Dermis microvascular lymphatic vessel endothelial cell (primary cell): ENCODE measurements at places on chromosomes 7 and 10.

GRCh38 chr7:44097064-44097932 lies 6.8 kb upstream of the AEBP1 start:
- DNase-seq, result no peak

- no peak for DNase-seq
These were observed 92.9 kb upstream of the GNA12 start for GRCh38 chr7:2936891-2937580.

DNA sequence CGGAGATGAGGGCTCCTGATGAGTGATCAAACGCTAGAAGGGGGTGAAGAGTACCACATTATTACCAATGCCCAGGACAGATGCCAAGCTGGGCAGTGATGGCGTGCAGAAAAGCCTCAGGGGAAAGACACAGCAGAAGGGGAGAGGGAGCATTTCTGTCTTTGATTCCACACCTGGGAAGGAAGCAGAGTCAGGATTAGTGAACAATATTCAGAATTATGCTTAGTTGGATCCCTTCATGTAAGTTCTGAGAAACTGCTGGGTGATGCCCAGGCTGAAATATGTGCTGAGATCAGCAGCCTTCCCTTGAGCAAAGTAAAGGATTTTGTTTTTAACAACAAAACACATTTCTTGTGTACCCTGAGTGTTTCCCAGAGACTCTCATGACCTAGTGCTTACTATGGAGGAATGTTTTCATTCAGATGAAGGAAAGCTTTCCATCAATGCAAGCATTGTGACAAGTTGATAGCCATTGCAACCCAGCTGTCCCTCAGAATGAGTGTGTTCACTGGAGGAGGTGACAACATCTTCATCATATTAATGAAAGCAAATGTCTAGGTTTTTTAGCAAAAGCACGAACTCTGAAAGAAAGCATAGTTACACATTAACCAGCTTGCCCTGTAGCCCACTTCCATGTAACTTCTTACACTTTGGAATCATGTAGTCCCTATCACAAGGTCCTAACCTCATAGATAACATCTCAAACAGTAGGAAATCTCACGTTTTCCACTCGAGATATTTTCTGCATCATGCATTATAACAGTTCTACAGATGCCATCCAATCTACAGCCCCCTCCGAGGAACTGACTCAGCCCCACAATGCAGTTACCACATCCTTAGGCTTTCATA lies 23.8 kb upstream of the AKR1C1 start:
- no peak for DNase-seq

GRCh38 chr10:117004227-117005025 lies 561 bp downstream of the SHTN1 start:
- DNase-seq, result no peak

GRCh38 chr10:93742633-93743349 lies 14.9 kb upstream of the LGI1 start:
- no peak for DNase-seq

DNA sequence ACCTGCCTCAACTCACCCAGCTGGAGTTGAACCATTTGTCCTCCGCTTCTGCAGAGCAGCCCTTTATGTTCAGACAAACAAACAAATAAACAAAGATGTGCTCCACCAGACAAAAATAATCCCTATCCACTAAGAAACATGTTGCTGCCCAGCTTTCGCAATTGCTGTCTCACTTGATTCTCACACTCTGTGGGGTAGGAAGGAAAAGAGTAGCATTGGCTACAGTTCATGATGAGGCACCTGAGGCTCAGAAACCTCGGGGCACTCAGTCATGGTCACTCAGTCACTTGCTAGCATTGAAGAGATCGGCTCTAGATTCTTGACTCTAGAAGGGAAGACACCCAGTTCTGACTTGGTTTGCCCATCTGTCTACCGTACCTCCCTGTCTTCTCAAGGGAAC lies 88.0 kb upstream of the ZMIZ1 start:
- no peak for DNase-seq

- DNase-seq, result no peak
These were observed 7.7 kb downstream of the TMEM273 start for GRCh38 chr10:49180444-49180860.

DNA sequence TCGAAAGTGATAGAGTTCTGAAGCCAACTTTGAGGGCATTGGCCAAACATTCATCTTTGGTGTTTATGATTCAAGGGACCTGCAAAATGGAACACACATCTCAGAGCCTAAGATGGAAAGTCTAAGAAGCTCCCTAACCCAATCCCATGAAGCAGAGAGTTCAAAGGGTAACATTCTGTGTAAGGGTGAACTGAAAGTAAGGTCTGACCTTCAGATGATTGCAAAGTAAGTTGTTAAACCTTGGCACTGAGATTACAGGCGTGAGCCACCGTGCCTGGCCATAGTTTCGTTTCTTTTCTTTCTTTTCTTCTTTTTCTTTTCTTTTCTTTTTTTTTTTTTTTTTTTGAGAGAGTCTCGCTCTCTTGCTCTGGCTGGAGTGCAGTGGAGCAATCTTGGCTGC lies 2.2 kb downstream of the ZNF212 start:
- DNase-seq, result no peak

GRCh38 chr7:26515314-26515842 lies 223.7 kb downstream of the SNX10 start:
- no peak for DNase-seq

DNA sequence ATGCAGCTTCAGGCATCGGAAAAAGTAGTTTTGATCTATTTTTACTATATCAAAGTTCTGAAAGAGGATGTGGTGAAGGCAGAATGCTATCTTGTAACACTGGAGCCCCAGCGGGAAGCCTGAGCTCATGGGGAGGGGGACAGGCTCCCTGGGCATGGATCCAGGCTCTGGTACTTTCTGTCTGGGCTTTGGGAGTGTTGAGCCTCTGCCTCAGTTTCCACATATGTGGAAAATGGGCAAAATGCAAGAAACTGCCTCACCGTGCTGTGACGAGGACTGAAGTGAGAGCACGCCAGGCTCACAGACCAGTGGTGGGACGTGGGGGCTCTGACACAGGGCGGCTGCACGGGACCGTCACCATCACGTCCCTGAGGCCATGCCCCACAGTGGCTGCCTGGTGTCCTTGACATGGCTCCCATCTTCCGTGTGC lies 182.9 kb upstream of the SHH start:
- no peak for DNase-seq

DNA sequence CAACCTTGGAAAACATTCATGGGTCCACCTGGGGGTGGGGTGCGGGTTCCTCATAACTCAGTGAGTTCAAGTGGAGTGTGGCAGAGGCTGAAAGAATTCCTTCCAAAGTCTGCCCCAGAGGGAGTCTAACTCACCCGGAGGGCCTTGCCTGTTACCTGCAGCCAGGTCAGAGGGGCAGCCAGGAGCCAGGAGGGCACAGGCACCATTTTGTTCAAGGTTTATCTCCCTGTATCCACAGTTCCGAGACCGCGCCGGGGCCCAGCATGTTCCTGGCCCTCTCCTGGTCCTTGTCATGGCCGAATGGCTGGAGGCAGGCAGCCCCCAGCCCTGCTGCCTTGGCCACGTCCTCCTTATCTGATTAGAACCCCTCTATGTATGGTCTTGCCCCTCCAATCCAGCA lies 11.4 kb upstream of the DOCK1 start:
- no peak for DNase-seq

GRCh38 chr10:108789919-108790318 lies 1133.4 kb downstream of the XPNPEP1 start:
- peak; percentile 3 for DNase-seq

DNA sequence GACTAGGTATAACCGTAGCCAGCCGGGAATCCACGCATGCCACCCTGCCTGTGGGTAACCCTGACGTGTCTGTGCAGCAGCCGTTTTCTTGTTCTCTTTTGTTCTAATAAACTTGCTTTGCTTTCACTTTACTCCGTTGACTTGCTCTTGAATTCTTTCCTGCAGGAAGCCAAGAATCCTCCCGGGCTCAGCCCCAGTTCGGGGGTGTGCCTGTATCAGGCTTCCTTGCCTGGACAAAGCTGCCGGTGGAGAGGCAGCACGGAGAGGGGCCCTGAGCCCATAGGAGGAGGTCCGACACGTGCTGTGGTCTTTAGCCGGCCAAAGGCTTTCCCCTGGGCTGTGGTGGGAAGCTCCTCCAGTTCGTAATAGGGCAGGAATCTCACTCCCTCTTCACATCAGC lies 256.5 kb upstream of the PPP2R2D start:
- DNase-seq, result no peak

DNA sequence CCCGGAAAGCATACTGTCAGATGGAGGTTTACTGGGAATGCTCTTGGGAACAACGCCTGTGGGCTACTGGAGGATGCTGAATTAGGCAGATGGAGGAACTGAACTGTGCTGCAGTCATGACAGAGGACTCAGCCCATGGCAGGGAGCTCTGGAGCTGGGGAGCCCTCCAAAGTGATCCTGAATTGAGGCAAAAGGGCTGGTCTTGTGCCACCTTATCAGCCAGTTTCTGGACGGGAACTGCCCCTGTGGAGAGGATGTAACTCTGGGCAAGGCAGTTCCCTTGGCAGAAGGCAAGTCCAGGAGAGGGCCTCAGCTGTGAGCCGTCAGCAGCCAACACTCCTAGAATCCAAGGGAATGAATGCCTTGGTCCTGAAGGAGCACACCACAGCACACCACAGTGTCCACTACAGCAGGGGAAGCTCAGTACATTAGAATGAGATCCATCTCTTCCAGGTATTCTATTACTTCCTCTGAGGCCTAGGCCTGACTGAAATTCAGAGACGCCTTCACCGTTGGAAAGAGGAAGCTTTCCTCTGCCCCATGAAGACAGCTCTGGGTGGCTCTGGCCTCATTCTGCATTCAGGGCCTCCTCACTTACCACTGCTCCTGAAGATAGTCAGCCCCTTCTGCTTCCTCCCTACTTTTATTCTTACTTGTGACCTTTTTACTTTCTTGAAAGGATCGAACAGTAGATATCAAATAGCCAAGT lies 139.6 kb upstream of the GPR26 start:
- no peak for DNase-seq

DNA sequence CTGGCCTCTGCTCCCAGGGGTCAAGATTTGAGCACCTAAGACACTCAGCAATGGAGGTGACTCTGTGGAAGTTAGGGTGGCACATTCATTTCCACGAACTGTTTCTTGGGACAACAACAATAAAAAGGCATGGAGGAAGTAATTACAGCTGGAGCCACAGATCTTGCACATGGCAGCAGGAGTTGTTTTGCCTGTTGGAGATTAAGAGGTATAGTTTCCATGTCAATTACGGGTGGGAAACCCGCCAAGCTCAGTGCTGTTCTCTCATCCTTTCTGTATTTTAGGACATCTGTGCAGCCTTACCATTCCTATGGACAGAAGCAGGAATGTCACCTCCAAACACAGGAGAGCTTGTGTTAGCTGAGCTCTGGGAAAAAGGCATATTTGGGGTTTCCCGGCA lies 201.2 kb downstream of the SNX10 start:
- no peak for DNase-seq

DNA sequence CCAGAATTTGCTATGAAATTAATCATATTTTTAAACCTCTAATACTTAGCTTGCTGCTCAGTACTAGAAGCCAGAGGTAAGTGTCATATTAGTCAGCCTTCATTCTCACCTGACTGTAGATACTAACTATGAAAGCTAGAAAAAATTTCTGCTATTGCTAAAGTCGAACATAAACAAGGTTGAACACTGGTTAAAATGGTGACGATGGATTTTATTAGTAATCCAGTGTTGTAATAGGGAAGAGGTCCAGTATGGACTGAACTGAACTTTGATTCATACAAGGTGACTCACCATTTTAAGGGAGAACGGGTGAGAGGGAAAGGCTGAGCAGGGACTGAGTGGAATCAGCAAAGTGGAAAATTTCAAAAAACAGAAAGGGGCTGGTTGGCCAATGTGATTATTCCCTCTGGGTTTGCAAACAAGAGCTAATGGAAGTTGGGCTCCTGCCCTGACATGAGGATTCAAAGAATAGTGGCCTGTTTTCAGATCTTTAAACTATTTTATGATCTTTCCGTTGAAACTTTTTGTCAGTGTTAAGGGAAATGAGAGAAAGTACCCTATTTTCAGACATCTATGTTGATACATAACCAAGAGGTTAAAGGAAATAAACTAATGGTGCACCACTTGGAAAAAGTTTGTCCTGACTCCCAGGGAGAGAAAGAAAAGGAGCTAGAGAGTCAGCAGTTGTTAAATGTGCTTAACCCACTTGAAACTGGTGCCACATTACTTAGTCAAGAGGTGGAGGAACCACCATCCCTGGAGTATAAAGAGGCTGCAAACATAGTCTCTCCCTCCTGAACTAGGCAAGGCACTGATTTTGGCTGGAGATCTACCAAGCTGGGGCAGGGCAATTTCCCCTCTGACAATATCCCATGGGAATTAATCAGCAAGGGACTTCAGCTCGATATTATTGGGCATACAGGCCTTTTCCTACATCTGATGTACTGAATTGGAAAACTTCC lies 15.3 kb upstream of the AKR1C1 start:
- DNase-seq, result peak; percentile 85

DNA sequence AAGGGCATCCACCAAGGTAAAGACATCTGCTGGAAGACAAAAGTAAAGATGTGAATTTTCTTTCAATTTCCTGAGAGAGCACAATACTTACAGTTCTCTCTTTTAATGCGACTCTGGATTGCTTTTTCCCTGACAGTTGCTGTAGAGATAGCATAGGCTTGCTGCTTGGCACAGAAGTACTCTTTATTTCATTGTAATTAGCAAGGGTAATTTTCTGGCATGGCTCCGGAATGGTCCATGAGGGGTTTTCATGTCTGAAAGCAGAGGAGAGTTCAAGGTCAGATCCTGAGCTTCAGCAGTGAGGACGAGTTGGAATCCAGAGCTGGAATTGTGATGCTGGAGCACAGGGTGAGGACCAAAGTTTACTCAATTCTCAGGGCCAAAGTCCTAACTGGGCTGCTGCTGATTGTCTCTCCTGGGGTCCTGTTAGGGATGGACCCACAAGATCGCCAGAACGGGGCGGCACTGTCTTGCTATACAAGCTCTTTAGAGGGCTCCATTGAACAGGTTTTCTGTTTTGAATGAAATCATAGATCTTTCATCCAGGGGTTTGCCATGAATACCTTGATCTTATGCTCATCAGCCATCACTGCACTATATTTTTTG lies 190.0 kb upstream of the MKI67 start:
- no peak for DNase-seq
